Hematopoietic multipotent progenitor cell treated with erythropoietin and hydrocortisone succinate and interleukin-3 and kit ligand, for 6 days (in vitro differentiated cells): ENCODE measurements at places on chromosomes 11 and 22.
A peak's percentile ranks its signal among the peaks of the same experiment; 100 is the strongest.

DNA sequence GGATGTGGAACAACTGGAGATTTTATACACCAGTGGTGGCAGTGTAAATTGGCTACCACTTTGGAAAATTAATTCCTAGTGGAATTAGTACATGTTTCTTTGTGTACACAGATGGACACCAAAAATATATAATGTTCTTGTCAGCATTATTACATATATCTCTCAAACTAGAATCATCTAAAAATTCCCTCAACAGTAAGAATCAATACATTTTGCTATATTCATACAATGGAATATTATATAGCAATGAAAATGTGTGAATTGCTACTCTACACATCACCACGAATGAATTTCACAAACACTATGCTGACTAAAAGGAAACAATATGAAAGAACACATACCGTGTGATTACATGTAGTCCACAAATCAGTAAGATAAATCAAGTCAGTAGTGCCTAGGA, 33.9 kb downstream of the CCDC90B start:
- DNase-seq, result no peak

DNA sequence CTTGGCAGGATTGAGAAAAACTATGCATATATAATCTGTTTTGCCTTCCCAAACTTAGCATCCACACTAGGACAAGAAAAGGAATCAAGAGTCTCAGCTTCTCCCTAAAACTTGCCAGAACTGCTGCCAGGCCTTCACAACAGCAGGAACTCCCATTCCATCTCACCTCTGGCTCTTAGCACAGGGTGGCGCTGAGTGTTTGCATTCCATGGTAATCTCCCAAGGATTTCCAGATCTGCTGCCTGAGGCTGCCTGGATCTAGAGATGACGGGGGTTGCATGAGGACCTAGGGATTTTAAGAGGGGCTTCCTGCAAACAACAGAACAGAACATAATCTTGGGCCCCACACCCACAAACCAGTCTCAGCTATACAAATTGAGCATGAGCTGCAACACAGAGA, 87.1 kb upstream of the OPCML start:
- no peak for DNase-seq

DNA sequence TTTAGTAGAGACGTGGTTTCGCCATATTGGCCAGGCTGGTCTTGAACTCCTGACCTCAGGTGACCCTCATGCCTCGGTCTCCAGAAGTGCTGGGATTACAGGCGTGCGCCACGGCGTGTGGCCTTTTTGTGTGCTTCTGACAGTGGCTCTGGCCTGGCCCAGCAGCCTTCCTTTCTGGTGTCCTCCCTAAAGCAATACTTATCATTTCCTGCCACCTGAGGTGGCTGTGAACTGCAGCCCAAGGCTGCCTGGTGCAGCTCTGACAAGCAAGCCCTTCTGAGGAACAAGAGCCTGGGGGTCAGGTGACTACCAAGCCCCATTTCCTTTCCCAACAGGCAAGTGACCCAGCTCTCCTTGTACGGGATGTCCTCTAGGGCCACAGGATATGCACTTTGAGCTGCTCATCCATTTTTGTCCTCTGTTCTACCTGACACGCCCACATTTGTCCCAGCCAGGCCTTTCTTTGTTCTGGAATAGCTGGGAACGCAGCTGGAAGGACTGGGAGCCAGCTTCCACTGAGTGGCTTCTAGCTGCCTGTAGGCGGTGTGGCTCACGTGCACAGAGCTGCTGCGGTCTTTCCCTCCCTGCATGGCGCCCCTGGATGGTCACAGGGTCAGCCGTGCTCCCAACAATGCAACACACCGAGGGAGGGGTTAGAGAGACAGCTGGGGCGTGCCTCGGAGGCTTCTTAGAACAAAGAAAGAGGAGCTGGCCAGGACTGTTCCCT, 12.3 kb upstream of the BID start:
- peak; percentile 92 for DNase-seq

DNA sequence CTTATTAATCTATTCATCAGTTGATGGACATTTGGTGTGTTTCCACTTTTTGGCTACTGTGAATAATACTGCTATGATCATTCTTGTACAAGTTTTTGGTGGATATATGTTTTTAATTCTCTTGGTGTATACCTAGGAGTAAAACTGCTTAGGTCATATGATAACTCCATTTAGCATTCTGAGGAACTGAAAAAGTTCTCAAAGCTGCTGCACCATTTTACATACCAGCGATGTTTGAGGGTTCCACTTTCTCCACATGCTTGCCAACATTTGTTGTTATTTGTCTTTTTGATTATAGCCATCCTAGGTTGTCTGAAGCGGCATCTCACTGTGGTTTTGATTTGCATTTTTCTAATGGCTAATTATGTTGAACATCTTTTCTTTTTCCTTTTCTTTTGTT, 4.1 kb upstream of the ACER3 start:
- DNase-seq, result no peak

- no peak for DNase-seq
These were observed 82.5 kb upstream of the TEAD1 start for GRCh38 chr11:12591706-12592105.

- DNase-seq, result peak; percentile 77
These were observed 22.1 kb downstream of the LMO2 start for GRCh38 chr11:33869481-33870422.

DNA sequence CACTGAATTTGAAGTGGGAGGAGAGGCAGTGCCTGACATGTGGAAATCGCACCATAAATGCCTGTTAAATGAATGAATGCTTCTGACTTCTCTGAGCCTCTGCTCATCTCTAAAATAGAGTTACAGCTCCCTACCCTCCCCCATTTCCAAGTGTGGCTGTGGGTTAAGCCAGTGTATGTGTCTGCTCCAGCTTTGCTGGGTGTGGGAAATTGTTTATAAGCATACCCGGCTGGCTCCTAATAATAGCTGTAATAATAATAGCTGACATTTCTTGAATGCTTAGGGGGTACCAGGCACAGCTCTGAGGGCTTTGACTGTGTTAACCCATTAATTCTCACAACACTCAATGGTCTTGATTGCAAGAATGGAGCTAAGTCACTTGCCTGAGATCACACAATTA, 7.0 kb upstream of the FCHSD2 start:
- no peak for DNase-seq

DNA sequence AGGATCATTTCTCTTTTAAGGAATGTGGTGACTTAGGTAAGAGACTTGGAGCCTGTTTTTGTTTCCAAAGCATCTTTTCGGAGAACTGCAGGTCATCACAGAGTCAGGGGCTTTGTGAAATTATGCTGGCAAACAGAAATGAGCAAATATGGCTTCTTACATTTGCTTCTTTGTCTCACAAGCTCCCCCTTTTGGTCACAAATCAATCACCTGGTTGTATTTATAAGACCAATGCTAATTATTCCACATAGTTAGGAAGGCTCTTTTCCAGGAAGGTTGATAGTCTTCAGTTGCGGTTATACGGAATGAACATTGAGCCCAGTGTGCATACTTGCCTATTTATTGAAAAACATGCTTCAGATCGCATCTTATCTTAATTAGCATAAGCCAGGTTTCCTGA, 34.6 kb upstream of the CEP126 start:
- peak; percentile 67 for DNase-seq

DNA sequence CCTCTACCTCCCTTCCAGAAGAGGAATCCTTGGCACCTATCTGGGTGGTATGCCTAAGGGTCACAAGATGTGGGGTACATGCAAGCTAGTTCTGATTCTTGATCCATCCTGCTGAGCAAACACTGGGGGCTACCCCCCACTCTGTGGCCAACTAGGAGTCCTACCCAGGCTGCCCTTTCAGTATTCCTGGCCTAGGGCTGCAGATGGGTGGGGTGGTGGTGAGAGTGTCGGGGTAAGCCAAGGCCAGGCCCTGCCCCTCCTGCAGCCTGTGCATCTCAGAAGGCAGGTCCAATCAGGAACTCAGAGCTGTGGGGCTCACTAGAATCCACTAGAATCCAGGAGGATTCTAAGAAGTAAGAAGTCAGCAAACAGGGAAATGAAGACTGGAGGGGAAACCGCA, 10.9 kb downstream of the SSH3 start:
- no peak for DNase-seq

DNA sequence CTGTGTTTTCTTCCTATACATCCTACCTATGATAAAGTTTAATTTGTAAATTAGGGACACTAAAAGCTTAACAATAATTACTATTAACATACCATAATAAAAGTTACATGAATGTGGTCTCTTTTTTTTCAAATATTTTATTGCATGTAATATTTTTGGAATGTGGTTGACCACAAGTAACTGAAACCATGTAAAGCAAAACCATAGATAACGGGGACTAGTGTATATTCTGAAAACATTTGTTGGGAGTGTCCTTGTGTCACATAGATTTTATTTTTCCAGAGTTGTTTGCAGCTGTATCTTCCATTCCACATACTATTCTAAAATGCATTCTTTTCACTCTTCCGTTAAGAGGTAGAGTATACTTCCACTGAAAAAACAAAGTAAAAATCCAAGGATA, 200.4 kb downstream of the KIF18A start:
- DNase-seq, result peak; percentile 52

GRCh38 chr11:46611526-46612304, 5.3 kb downstream of the HARBI1 start:
- peak; percentile 96 for DNase-seq

- DNase-seq, result no peak
These were observed 98.1 kb downstream of the ZBTB16 start for GRCh38 chr11:114157476-114158050.

DNA sequence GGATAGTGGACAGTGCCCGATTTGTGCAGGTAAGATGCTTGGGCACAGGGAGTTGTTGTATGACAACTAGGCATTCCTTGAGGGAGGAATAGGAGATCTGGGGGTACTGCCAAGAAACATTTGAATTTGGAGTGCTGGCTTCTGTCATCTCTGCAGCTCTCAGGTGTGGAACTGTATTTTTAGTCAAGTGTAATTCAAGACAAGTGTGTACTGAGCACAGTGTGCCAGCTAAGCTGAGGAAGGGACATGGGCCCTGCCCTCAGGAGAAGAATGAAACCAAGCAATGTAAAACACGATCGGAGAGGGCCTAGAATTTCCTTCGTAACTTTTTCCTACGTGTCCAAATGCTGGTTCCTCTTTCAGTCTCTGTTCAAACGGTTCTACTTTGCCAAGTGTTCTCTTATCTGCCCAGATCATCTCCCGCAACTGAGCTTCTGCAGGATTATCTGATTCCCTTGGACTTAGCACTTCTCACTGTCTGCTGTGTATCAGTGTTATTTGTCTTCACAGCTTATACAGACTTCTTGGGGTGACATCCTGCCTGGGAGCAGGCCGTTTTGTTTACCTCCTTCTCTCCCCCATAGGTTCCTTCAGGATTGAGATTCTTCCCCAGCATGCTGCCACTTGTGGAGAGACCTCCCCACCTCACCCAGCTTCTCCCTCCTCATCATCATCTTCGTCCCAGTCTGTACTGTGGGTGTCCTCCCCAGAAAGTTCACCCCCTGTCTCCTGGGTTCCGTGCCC, 27.6 kb downstream of the ART5 start:
- peak; percentile 71 for DNase-seq

GRCh38 chr11:3030289-3031070, 26.7 kb downstream of the CARS1 start:
- DNase-seq, result no peak

DNA sequence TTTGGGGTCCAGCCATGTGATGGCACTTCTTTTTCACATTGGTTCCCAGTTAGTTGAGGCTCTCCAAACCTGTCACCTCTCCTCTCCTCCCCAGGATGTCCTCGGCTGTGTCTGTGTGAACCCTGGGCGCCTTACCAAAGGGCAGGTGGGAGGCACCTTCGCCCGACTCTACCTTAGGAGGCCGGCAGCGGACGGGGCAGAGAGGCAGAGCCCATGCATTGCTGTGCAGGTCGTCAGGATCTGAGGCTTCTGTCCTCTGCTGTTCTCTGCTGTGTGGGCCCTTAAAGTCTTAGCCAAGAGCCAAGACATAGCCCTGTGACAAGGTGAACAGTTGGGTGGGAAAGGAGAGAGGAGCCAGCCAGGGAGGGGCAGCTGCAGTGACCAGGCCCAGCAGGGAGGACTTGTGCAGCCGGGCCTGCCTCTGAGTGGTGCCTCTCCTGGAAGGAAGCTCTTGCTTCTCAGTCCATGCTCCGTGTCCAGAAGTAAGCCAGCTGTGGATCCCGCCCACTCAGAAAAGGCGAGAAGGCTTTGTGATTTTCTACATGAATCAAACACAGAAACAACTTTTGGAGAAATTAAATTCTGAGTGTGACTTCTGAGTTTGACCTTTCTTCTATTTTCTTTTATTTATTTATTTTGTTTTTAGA, 17.5 kb upstream of the CDC42EP2 start:
- no peak for DNase-seq

DNA sequence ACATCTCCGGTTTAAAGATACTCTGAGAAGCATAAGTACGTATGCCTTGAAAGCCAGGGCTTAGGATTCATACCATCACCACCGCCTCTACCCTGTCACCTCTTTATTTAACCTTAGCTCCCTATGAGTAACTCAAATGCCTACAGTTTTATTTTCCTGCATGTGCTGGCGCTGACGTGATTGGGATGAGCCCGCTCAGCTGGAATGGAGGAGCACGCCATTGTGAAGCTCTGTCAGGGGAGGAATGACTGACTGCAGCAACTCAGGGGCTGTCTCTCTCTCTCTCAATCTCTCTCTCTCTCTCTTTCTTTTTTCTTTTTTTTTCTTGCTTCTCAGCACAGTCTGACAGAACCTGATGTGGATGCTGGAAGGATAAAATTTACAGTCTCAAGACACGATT, 12.4 kb downstream of the CAVIN3 start:
- DNase-seq, result no peak

DNA sequence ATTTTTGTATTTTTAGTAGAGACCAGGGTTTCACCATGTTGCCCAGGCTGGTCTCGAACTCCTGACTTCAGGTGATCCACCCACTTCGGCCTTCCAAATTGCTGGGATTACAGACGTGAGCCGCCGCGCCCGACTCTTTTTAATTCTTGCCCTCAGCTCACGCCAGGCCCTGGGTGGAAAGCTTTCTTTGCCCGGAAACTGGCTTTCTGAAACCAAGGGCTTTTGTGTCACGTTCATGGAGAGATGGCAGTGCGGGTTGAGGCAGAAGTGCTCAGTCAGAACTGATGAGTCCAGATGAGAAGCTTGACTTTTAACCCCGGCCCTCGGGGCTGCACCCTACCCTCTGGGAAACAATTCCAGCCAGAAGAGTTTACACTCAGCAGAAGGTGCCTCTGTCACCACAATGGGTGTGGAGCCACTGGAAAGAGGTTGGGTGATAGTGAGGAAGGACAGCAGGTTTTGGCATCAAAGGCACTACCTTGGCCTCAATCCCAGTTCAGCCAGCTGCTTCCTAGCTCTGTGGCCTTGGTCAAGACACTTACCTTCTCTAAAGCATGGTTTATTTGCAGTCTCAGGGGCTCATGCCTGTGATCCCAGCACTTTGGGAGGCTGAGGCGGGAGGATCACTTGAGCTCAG, 890 bp upstream of the ARFGAP3 start:
- peak; percentile 15 for DNase-seq

DNA sequence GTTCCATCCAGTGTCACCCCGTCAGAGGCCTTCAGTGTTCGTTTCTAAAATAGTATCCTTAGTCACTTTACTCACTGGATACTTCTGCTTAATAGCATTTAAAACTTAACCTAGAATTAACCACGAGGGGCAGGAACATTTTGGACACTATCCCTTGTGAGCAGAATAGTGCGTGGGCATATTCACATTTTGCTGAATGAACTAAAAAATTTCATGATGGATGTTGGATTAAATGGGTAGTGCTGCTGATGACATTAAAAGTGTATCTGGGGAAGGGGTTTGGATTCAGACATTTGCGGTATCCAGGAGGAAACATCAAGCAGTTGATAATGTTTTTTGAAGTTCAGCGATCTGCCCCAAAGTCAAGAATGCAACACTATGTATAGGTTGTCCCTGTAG, 750 bp upstream of the NAT10 start:
- no peak for DNase-seq

GRCh38 chr11:43880640-43881159, at the start of gene ALKBH3:
Gene ALKBH3, plus strand, starts transcription at chr11:43880831. Its CDS starts 1,822 bp downstream, at chr11:43882653.
- DNase-seq, result peak; percentile 97
